Bone marrow (tissue), 2 donors: ENCODE measurements at places on chromosomes 1 and 21.

DNA sequence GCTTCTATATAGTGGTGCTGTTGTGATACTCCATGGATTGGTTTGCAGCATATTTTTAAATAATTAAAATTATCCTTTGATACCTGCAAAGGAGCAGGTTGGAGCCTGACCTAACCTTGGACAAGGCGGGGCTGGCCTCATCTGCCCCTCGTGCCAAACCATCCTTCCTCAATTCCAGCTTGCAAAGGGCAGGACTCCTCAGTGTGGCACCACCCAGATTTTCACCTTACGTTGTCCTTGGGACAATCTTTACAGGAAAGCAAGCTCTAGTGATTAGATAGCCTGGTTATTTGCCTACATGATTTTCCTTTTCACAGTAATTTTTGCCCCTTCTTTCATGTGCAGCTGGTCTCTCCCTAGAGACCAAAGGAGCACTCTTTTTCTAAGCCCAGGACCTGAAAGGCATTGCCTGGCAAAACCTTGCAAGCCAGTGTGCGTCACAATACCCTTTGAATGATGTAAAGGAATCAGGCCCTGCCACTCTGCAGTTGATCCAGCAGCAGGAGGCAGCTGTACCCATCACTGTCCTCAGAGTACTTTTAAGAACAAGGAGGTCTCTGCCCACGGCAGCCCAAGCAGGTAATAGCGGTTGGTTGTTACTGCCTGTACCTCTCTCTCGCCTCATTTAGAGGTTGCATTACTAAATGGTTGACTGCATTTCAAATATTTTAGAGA lies 99.4 kb downstream of the ADSS2 start:
- DNase-seq, result no peak

DNA sequence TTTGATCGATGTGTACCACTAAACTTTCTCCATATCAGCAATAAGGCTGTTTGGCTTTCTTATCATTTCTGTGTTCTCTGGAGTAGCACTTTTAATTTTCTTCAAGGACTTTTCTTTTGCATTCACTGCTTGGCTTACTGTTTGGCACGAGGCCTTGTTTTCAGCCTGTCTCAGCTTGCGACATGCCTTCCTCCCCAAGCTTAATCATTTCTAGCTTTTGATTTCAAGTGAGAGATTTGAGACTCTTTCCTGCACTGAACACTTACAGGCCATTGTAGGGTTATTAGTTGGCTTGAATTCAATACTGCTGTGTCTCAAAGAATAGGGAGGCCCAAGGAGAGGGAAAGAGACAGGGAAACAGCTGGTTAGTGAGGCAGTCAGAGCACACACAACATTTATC lies 120.6 kb upstream of the KCND3 start:
- no peak for DNase-seq

- DNase-seq, result no peak
Measured at GRCh38 chr1:108033550-108033951, 68.6 kb upstream of the VAV3 start.

DNA sequence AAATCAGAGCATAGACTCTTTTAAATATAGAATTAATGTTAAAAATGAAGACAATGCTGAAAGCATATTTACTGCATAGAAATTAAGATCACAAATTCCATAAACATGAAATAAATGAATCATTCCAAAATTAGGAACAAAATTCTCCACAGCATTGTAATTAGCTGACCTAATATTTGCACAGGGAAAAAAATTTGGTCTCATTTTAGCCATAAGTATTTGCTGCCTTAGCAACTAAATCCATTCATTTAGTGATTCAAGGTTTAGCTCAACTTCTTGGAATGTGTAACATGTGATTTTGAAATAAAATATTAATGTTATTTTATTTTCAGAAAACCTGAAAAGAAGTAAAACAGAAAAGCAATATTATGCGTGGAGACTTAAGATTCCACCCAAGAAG lies 25.5 kb downstream of the ADAMTS5 start:
- DNase-seq, result no peak

DNA sequence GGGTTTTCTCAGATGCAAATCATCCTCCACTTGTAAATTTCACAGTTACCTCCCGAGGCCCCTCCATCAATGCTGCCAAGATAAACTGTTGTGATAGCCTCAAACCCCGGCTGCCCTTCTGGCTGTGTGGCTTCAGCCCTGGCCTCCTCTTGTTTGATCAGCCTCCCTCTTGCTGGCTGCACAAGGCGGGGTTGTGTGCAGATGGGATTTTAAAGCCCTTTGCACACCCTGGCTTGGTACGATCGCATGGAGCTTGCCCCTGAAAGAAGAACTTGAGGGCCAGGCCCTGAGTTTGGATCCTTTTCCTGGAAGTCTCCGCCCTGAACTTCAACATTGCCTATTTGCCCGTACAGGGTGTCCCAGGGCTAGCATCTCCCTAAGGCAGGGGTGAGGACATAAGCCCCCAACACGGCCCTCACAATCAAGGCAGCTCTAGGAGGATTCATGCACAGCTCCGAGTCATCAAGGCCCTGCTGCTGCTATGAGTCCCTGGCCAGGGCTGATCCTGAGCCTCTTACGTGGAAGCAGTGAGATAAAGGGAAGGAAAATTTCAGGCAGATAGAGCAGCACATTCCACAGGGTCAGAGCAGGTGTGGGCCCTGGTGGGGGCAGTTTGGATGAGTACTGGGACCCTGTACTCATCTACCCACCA lies 181.2 kb upstream of the VAMP3 start:
- DNase-seq, result no peak
